Smooth muscle cell of the brain vasculature (primary cell): ENCODE measurements at places on chromosomes 11 and 22.
A peak's percentile ranks its signal among the peaks of the same experiment; 100 is the strongest.

DNA sequence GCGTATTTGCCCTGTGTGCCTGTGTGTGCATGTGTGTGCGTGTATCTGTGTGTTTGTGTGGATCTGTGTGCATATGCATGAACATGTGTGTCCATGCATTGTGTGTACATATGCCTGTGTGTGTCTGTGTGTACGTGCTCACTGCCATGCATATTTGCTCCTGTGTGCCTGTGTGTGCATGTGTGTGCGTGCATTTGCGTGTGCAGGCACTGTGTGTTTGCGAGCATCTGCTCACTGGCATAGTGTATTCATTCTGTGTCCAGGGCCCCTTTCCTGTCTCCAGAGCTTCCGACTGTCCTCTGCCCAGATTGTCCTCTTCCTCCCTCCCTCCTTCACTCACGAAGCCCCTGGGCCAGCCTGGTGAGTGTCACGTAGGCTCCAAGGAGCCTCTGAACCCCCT is 5.8 kb downstream of the EMID1 start:
- no peak for DNase-seq

DNA sequence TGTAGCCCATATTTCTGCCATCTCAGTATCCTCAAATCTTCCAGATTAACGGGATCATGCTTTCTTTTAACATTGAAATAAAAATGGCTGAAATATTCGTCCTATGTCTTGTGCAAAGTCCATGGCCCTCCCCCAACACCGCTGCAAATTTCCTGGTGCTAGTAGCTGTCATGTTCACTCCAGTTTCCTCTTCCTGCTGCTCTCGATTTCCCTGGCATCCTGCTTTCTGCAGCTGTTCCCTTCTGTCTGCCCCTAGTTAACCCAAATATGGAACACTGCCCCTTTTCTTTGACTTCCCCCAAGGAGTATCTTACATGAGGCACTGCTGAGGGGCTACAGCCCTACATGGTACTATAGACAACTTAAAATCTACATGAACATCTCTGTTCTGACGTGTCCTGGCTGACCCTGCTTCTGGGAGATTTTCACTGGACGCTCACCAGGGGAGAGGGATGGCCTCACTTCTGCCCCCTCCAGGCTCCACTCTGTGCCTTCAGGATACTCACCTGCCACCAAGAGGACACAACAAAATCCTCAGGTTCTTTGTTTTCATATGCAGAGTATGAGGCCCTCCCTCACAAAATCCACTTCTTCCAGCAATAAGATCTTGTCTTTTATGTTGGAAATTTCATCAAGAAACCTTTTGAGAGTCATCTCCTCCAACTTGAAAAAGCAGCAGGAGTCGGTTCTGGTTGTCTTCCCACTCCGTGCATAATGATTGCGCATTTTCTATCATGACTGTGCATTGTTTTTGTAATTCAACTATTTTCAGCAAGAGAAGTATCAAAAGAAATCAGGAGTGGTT is 29.5 kb upstream of the SCUBE2 start:
- no peak for DNase-seq

DNA sequence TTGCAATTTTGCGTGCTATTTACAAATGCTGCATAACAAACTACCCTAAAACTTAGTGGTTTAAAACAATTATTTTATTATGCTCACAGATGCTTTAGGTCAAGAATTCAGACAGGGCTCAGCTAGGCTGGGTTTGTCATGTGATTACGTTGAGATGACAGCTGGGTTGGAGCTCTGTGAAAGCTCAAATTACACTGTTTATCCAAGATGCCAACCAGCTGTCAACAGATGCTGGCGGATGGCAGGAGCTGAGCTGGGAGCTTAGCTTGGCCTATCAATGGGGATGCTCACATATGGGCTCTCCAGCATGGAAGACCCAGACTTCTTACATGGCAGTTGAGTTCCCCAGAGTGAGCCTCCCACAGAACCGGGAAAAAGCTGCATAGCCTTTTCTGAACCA is 62.7 kb downstream of the STK33 start:
- DNase-seq: no peak

- no peak for DNase-seq
Observed at GRCh38 chr11:44854741-44855492, 95.8 kb downstream of the TP53I11 start.

DNA sequence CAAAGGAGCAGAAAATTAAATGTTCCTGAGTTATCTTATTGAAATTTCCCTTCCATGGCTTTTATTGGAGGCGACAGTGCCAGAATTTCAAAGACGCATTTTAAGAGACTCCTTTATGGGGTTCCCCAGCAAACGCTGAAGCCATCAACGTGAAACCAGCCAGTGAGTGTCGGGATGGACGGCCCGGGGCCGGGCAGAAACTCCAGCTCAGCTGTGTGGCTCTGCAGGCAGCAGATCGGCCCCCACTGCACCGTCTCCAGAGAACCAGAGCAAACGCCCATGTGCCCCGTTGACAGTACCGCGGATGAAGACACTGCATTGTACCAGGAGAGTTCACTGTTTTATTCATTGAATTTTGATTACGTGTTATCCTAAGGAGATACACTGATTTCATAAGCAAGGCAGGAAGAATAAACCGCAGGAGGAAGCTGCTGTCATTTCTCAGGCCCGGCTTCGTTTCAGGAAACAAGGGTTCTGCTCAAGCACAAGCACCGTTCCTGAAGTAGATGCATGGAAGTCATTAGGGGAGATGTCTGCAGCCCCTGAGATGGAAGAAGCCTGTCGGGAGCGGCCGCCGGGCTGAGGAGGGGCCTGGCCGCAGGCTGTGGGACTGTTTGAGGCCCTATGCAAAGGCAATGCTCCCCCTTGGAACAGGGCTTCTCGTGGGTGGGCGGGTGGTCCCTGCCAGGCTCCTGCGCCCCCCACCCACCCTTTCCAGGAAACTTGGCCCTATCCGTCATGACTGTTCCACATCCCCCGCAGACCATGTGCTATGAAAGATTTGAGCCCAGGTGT is 639.7 kb downstream of the TBC1D22A start:
- DNase-seq: no peak

- no peak for DNase-seq
Observed at GRCh38 chr11:132846075-132846474, 686.2 kb downstream of the OPCML start.

DNA sequence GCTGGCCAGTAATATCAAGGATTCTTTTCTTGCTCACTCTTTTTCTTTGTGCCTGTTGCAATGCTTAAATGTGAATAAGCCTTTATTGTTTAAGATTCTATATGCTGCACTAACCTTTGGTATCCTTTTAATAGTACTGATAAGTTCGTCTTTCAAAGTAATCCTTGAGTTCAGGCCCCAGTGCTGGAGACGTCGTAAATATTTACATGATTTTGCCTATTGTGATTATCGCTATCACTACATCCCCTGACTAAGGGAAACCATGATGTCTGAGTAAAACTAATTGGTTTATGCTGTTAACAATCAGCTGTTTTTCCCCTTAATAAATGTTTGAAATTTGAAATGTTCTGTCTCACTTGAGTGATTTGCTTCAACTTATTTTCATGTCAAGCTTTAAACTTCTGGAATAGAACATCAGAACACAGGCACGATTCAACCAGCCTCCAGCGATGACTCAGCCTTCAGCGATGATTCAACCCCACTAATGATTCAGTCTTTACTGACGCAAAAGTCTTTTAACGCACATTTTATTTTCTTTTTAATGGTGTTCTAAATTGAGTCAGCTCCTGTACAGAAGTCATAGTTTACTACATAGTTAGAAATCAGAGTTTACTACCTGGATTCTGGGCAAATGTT is 3.9 kb downstream of the HTATIP2 start:
- DNase-seq: peak; percentile 50

- DNase-seq: no peak
Observed at GRCh38 chr11:102436561-102436960, 16.0 kb downstream of the TMEM123 start.

DNA sequence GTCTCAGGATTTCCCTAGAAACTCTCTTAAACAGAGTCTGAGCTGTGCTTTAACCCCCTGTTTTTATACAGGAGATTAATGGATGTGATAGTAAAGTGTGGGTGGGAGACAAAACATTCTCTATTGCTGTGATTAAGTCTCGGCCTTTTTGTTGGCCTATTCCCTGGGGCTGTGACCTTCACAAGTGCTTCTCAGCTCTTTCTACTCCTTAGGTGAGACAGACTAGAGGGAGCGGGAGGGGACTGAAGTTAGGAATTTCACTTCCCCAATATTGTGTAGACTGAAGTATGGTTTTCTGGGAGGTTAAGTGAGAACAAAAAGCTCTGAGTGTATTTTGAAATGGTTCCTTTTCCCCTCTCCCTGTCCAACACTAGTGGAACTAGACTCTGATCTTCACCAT is 29.8 kb upstream of the OR8B8 start:
- DNase-seq: no peak

GRCh38 chr11:60831501-60832079 is 10.3 kb upstream of the CCDC86 start:
- no peak for DNase-seq
